ENCODE measurements at places on chromosomes 11 and 22. TPM values are rescaled to one million over a fixed set of nuclear protein-coding genes. Genes with fewer than 3 reads are reported as not detected.

- peaks cover 24% of the 10 kb centered on the region for H3K4me1 ChIP-seq
- no peaks in the 10 kb centered on the region for H3K36me3 ChIP-seq
- DNase-seq: no peak
- H3K27ac ChIP-seq: peak overlapping the region; percentile 72
- peak overlapping the region; percentile 57 for H3K4me3 ChIP-seq
- no peaks in the 10 kb centered on the region for H3K27me3 ChIP-seq
Measured at GRCh38 chr11:123144707-123145106, 50.3 kb downstream of the CLMP start.

GRCh38 chr11:117621226-117621625 lies 175.8 kb downstream of the DSCAML1 start:
- no peaks in the 10 kb centered on the region for H3K4me1 ChIP-seq
- no peak overlapping the region for H3K27ac ChIP-seq
- peak; percentile 25 for DNase-seq
- no peak overlapping the region for H3K4me3 ChIP-seq

GRCh38 chr11:79541466-79541865 lies 100.6 kb upstream of the TENM4 start:
- H3K36me3 ChIP-seq: no peaks in the 10 kb centered on the region
- H3K4me3 ChIP-seq: no peak overlapping the region
- no peaks in the 10 kb centered on the region for H3K27me3 ChIP-seq
- no peak overlapping the region for H3K27ac ChIP-seq
- H3K4me1 ChIP-seq: peaks cover 6% of the 10 kb centered on the region

DNA sequence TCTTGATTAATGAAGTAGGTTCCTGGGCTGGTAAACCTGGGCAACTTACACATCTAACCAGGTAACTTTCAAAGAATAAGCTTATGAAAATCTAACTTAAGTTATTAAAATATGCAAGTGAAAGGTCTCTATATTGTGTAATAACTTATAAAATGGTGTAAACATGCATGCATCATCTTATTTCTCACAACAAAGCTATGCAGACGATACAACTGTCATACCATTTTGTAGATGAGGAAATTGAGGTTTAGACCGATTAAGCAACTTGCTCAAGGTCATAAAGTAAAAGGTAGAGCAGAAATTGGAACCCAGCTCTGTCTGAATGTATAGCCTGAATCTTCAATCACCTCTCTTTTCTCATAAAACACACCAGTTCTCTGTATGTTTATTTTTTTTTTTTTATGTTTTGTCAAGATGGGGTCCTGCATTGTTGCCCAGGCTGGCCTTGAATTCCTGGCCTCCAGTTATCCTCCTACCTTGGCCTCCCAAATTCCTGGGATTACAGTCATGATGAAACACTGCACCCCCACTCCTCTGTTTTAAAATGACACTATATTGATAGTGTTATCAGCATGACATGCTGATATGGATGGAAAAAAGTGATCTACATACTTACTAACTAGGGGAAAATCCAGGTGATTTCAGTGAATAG lies 109.6 kb downstream of the SGSM3 start:
- no peaks in the 10 kb centered on the region for H3K27me3 ChIP-seq
- peak; percentile 55 for DNase-seq
- H3K4me3 ChIP-seq: no peak overlapping the region
- peaks cover 10% of the 10 kb centered on the region for H3K36me3 ChIP-seq

- H3K36me3 ChIP-seq: peaks cover 5% of the 10 kb centered on the region
- peak; percentile 17 for DNase-seq
- no peaks in the 10 kb centered on the region for H3K27me3 ChIP-seq
- H3K27ac ChIP-seq: peak overlapping the region; percentile 89
- peaks cover 21% of the 10 kb centered on the region for H3K4me1 ChIP-seq
Measured at GRCh38 chr11:5626196-5626595, 1.4 kb downstream of the TRIM34 start.

DNA sequence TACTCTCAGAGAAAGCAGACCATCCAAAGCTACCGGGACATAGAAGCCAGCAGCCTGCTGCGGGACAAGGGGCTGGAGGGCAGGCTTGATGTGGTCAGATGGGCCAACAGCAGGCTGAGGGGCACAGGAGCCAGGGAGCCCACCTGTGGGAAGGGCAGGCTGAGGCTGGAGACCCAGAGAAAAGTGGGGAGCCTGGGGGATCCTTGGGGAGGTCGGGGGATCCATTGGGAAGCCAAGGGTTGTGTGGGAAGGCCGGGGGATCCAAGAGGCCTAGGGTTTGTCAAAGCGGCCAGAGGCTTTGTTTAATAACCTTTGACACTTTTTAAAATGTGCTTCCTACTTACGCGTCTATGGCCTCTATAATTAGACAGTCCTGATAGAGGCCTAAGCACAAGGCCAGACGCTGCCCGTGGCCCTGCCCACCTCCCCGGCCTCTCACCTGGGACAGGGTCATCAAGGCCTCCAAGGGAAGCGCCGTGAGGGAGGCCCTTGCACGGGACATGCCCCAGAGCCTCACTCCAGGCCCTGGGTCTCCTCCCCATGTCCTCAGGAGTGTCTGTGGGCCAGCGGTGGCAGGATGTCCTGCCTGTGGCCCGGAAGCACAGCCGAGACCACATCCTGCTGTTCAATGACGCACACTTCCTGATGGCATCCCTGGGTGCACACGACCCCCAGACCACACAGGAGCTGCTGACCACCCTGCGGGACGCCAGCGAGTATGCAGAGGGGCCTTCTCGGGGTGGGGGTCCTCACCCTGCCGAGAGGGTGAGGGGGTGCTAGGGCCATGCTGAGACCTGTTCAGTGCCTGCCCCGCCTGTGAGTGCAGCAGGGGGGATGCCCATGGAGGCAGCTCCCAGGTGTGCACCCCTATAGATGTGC lies 8.6 kb upstream of the GTSE1 start:
- no peak overlapping the region for H3K27ac ChIP-seq
- DNase-seq: no peak
- H3K27me3 ChIP-seq: no peaks in the 10 kb centered on the region
- no peaks in the 10 kb centered on the region for H3K4me1 ChIP-seq

GRCh38 chr11:119474682-119475596 lies 52.0 kb upstream of the THY1 start:
- H3K4me1 ChIP-seq: peaks cover 27% of the 10 kb centered on the region
- H3K27me3 ChIP-seq: peaks cover 11% of the 10 kb centered on the region
- DNase-seq: peak; percentile 81
- H3K4me3 ChIP-seq: peak overlapping the region; percentile 7
- H3K36me3 ChIP-seq: no peaks in the 10 kb centered on the region

DNA sequence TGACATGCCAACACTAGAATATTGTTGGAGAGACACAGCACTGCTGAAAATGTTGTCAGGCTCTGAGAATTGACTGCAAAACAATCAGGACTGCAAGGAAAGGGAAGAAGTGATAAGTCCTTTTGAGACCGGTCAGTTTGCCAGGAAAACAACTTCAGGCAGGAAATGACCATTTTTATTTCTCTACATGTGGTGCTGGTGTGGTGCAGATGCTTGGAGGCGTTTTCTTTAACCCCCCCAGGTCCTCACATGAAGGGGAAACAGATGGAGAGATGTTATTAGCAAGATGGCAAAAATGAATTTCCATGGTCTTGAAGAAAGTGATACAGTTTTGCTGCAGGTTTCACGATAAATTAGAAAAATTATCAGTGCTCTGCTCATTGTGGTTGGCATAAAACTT lies 5.7 kb downstream of the AP2A2 start:
- peaks cover 15% of the 10 kb centered on the region for H3K4me1 ChIP-seq
- H3K27me3 ChIP-seq: no peaks in the 10 kb centered on the region
- no peak overlapping the region for H3K4me3 ChIP-seq
- peaks cover 35% of the 10 kb centered on the region for H3K36me3 ChIP-seq
- no peak overlapping the region for H3K27ac ChIP-seq

GRCh38 chr11:10580623-10581022 lies 12.2 kb upstream of the LYVE1 start:
- no peaks in the 10 kb centered on the region for H3K36me3 ChIP-seq
- H3K4me1 ChIP-seq: no peaks in the 10 kb centered on the region
- DNase-seq: no peak
- H3K27ac ChIP-seq: no peak overlapping the region
- no peak overlapping the region for H3K4me3 ChIP-seq

GRCh38 chr22:45358127-45358526 lies 48.4 kb downstream of the FAM118A start:
- H3K27me3 ChIP-seq: peaks cover 20% of the 10 kb centered on the region
- H3K4me3 ChIP-seq: no peak overlapping the region
- no peaks in the 10 kb centered on the region for H3K4me1 ChIP-seq
- no peak overlapping the region for H3K27ac ChIP-seq
- peak; percentile 5 for DNase-seq

GRCh38 chr11:24704716-24705115 lies 207.9 kb downstream of the LUZP2 start:
- peaks cover 33% of the 10 kb centered on the region for H3K27me3 ChIP-seq
- no peak for DNase-seq
- no peak overlapping the region for H3K4me3 ChIP-seq

DNA sequence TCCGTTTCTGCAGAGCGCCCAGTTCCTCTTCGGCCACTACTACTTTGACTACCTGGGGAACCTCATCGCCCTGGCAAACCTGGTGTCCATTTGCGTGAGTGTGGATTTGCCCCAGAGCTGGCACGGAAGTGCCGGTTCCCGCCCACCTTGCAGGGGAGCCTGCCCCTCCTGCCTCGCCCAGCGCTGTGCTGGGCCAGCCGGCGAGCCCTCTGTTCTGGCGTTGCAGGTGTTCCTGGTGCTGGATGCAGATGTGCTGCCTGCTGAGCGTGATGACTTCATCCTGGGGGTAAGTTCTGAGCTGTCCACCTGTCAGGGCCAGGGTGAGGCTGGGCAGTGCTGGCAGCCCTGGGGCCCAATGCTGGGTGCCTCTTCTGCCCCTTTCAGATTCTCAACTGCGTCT lies 29.8 kb downstream of the TPCN2 start:
- no peak for DNase-seq
- peaks cover 7% of the 10 kb centered on the region for H3K36me3 ChIP-seq
- peaks cover 33% of the 10 kb centered on the region for H3K4me1 ChIP-seq
- H3K27me3 ChIP-seq: no peaks in the 10 kb centered on the region

DNA sequence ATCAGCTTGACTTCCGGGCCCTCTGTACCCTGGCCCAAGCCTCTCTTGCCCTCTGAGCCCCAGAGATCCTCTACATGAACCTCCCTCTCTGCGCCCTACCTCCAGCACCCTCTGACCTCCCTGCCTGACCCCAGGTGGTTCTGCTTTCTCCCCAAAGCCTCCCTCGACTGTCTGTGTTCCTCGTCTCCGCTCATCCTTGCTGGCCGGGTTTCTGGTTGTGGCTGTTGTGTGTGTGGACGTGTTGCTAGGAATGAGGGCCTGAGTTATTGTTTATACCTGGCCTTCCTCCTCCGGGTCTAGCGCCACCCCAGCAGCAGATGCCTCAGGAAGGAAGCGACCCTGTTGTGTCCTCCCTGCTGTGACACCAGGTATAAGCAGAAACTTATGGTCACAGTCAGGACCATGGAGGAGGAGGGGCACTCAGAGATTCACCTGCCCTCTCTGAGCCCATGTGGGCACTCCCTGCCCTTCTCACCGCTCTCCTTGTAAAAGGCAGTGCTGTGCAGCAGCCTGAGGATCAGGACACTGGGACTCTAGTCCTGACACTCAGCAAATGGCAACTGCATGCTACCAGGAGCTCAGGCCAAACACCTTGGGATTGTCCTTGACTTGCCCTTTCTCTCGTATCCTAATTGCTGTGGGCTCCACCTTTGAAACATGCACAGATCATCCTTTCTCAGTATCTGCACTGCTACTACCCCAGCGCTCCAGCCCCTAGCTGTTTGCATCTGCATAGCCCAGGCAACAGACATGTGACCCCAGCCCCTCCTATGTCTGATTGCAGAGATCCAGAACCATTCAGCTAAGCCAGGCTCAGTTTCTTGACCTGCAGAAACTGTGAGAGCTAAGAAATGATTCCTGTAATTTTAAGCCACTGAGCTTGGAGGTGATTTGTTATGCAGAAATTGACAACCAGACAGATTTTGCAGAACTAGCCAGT lies 140.1 kb downstream of the ST3GAL4 start:
- H3K4me3 ChIP-seq: no peak overlapping the region
- H3K27ac ChIP-seq: no peak overlapping the region
- no peak for DNase-seq
- H3K4me1 ChIP-seq: no peaks in the 10 kb centered on the region
- H3K27me3 ChIP-seq: peaks cover 25% of the 10 kb centered on the region
- no peaks in the 10 kb centered on the region for H3K36me3 ChIP-seq

DNA sequence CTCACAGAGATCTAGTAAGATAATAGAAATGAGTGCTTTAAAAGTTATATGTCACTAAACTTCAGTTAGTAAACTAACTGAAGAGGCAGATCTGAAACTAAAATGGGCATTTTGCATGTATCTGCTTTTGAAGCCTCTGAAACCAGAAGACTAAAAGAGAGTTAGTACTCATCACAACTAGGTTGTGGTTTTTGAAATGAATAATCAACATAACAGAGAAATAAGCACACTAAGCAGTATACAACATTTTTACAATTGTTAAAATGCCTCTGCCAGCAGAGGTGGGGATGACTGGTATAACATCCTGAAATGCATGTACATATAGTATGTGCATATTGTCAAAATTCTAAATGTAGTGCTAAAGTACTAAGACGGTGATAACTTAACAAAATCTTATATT lies 564.5 kb downstream of the DLG2 start:
- H3K27me3 ChIP-seq: peaks cover 52% of the 10 kb centered on the region
- H3K27ac ChIP-seq: no peak overlapping the region
- no peaks in the 10 kb centered on the region for H3K4me1 ChIP-seq
- H3K36me3 ChIP-seq: no peaks in the 10 kb centered on the region

DNA sequence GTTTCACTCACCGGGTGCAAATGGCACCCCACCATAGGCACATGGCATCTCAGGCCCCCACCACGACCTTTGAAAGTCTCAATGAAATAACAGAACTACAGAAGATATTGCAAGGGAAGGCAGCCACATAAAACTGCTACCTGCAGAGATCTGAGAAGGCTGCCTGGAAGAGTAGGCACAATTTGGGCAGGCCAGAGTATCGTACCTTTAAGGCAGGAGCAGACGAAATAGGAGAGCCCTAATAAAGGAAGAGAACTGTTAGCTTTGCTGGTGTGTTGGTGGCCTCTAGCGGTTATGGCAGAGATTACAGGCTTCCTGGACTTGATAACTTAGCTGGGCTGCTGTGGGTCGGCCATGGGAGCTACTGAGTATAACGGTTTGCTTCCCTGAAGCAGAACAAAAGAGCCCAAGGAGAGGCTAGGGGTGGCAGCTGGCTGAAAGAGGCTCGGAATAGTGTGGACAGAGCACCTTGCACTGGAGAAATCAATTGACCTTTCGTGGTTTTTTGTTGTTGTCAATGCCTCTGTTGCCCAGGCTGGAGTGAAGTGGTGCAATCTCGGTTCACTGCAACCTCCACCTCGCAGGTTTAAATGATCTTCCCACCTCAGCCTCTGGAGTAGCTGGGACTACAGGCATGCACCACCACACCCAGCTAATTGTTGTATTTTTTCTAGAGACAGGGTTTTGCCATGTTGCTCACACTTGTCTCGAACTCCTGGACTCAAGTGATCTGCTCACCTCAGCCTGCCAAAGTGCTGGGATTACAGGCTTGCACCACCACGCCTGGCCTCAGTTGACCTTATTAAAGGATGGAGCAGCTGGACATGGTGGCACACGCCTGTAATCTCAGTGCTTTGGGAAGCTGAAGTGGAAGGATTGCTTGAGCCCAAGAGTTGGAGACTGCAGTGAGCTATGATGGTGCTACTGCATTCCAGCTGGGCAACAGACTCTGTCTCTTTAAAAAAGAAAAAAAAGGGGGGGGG lies 4.8 kb downstream of the SDF2L1 start:
- H3K27ac ChIP-seq: no peak overlapping the region
- H3K36me3 ChIP-seq: peaks cover 51% of the 10 kb centered on the region
- H3K4me3 ChIP-seq: no peak overlapping the region
- DNase-seq: peak; percentile 87

The SOX6 gene
- 5.2 TPM for total RNA-seq

The TRIM64C gene
- not detected for total RNA-seq

The CCDC89 gene
- total RNA-seq: not detected

The SHANK2 gene
- total RNA-seq: 0.52 TPM

The LYVE1 gene
- not detected for total RNA-seq

The OR6T1 gene
- total RNA-seq: not detected

The MUC2 gene
- 0.02 TPM for total RNA-seq

The OR10D3 gene
- total RNA-seq: not detected
